ENCODE measurements at places on chromosomes 11 and 22.
A peak's percentile ranks its signal among the peaks of the same experiment; 100 is the strongest.

GRCh38 chr11:107563702-107564101 is 1.8 kb downstream of the ALKBH8 start:
- DNase-seq, result peak; percentile 71

DNA sequence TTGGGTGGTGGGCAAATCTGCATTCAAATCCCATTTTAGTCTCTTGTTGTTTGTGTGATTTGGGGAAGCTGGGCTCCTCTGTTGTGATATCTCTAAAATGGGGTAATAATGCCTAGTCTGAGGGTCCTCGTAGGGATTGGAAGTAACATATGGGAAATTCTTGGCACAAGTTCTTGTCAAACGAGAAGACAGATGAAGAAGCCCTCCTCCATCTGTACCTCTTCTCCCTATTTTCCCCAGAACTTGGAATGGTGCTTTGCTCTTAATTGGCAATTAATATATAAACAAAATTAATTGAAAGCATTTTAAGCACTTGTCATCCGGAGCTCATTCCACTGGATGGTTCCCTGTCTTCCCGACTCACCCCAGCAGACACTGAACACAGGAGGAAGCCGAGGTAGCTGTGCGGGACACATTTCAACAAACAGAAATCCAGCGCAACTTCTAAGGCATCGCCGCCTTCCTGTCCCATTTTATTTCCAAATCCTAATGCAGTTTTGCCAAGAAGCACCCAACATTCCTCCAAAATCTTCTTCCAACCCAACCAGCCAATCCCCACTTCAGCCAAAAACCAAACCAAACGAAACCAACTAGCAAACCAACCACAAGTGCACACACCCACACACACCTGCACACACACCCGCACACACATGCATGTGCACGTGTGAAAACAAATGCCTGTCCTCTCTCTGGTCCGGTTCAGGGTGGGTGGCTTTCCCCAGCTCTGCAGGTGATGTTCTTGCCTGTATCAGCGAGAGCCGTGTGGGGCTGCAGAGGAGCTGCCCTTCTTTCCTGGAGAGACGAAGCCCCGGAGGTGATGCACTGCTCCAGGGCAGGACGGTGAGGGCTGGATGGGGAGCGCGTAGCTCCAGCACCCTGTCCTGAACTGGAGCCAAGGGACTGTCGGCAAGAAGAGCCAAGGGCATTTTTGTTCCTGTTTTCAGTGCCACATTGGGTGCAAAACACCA is 100.8 kb upstream of the B3GAT1 start:
- DNase-seq, result no peak

DNA sequence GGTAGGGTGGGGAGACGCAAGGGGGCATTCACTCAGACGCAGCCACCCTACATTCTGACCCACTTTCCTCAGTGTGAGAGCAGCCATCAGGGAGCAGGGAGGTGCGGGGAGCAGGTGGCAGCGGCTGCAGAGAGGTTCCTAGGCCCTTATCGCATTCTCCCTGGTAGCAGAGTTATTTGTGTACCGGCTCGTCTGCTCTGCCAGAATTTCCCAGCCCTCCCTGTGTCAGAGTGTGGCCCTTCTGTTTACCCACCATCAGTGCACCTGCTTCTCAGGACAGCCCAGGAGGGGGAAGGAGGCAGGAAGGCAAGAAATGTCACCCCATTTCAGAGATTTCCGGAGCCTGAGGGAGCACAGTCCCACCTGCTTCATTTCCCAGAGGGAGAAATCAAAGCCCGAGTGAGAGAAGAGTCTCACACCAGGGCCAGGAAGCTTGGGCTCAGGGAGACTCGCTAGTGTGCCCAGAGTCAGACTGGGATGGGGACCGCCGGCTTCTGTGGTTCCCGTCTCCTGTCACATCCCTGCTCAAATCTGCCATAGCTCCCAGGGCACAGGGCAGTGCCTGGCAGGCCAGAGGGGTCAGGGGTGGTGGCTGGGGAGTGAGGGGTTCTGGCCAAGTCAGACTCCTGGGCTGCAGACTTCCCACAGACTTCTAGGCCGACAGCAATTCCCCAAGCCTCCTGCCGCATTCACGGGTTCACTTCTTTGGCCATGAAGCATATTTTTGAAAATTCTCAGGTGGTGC is 49.7 kb downstream of the ARRB1 start:
- no peak for DNase-seq

- DNase-seq, result no peak
Measured at GRCh38 chr11:15888556-15889345, 467.6 kb downstream of the SOX6 start.

DNA sequence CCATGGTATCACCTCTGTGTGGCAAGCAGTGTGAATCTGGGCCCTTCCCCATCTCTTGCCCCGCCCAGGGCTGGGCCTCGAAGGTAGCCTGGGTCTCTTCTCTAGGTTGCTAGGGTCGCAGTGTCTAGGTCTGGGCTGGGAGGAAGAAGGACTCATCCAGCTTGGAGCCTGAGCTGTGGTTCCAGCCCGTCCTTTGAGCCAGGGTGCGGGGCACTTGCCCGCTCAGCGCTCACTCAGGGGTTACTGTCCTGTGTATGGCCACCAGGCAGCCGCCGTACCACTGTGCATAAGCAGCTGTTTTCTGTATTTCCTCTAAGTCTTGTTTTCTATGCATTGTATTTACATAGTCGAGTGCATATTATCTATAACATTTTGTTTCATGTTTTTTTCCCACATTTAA is 160.9 kb downstream of the TBC1D22A start:
- DNase-seq, result no peak

GRCh38 chr11:104682206-104682605 is 216.1 kb downstream of the CASP12 start:
- DNase-seq, result no peak

Data from AML-193 (cell line).